ENCODE measurements at places on chromosomes 6 and 20.
A peak's percentile ranks its signal among the peaks of the same experiment; 100 is the strongest.

DNA sequence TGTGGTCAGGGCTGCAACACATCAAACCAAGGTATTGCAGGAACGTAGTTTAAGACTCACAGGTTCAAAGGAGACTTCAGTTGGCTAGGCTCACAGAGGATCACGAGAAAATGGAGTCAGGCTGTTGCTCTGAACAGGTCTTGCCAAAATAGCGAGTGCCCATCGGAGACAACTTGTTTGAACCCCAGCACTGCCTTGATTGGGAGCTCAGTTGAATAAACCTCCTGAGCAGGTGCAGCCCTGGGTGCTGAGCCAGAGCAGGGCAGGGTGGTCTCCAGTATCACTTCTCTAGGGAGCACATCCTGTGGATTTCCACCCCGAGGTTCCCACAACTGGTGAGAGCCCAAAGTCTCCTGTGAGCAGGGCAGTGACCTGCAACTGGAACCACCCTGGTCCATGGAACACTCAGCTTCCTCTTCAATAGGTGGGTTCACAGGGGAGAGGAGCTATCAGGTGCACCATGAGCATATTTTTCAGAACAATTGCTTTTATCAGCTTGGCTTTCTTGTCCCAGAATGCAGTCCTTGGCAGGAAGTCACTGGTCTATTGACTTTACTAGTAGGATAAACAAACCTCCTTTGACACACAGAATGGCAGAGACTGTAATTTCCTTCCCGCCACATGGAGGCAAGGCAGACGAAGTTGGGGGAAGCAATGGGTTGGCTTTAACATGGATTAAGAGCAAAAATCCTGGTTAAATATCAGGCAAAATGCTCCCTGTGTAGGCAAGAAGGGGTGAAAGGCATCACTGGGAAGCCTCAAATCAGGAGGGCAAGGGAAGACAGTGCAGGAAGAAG is 267.7 kb upstream of the FOXQ1 start:
- H3K36me3 ChIP-seq = no peaks in the 10 kb centered on the region
- no peak overlapping the region for H3K27ac ChIP-seq
- no peak overlapping the region for H3K4me3 ChIP-seq
- no peak for DNase-seq
- H3K4me1 ChIP-seq = no peaks in the 10 kb centered on the region

DNA sequence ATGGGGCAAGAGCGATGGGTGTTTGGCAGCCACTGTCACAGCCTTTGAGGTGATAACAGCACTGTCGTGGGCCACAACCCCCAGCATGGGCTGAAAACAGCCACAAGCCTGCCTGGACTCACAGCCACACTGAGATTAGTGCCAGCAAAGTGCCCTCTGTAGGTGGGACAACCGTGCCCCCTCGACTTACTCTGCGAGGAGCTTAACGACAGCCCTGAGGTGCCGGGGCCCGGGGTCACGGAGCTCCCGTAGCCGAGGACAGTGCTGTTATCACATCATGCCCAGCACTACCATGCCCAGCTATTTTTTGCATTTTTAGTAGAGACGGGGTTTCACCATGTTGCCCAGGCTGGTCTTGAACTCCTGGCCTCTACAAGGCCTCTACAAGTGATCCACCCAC is 36.6 kb downstream of the SUMO4 start:
- H3K4me3 ChIP-seq = no peak overlapping the region
- no peaks in the 10 kb centered on the region for H3K27me3 ChIP-seq
- DNase-seq = no peak
- no peaks in the 10 kb centered on the region for H3K4me1 ChIP-seq

GRCh38 chr20:62775206-62775605 is 21.1 kb upstream of the MRGBP start:
- no peaks in the 10 kb centered on the region for H3K36me3 ChIP-seq
- H3K27me3 ChIP-seq = no peaks in the 10 kb centered on the region
- no peaks in the 10 kb centered on the region for H3K4me1 ChIP-seq
- no peak overlapping the region for H3K4me3 ChIP-seq
- DNase-seq = no peak

- DNase-seq = no peak
- H3K4me3 ChIP-seq = no peak overlapping the region
- no peak overlapping the region for H3K27ac ChIP-seq
- no peaks in the 10 kb centered on the region for H3K36me3 ChIP-seq
- no peaks in the 10 kb centered on the region for H3K27me3 ChIP-seq
Observed at GRCh38 chr6:128397996-128398395, 122.4 kb downstream of the PTPRK start.

- no peak overlapping the region for H3K4me3 ChIP-seq
- H3K36me3 ChIP-seq = no peaks in the 10 kb centered on the region
- H3K27ac ChIP-seq = no peak overlapping the region
- H3K4me1 ChIP-seq = no peaks in the 10 kb centered on the region
- no peaks in the 10 kb centered on the region for H3K27me3 ChIP-seq
- peak; percentile 20 for DNase-seq
Observed at GRCh38 chr6:46234156-46234556, 63.4 kb upstream of the ENPP5 start.

- peak overlapping the region; percentile 75 for H3K27ac ChIP-seq
- H3K27me3 ChIP-seq = no peaks in the 10 kb centered on the region
- peaks cover 2% of the 10 kb centered on the region for H3K36me3 ChIP-seq
- H3K4me3 ChIP-seq = peak overlapping the region; percentile 35
Observed at GRCh38 chr6:169424821-169425240, 171.2 kb upstream of the THBS2 start.
